ENCODE measurements at places on chromosomes 1 and 21. TPM values are rescaled to one million over a fixed set of nuclear protein-coding genes. Genes with fewer than 3 reads are reported as not detected.

- no peaks in the 10 kb centered on the region for H3K27me3 ChIP-seq
- H3K36me3 ChIP-seq = no peaks in the 10 kb centered on the region
- H3K27ac ChIP-seq = no peak overlapping the region
These were observed 74.1 kb upstream of the JUN start for GRCh38 chr1:58857680-58858673.

Gene FUCA1
- total RNA-seq = 14.0 TPM

Gene AK5
- 2.8 TPM for total RNA-seq

GRCh38 chr1:243428617-243429342 lies 172.9 kb downstream of the SDCCAG8 start:
- H3K4me3 ChIP-seq = no peak overlapping the region
- H3K4me1 ChIP-seq = no peaks in the 10 kb centered on the region
- no peak for DNase-seq
- no peak overlapping the region for H3K27ac ChIP-seq

DNA sequence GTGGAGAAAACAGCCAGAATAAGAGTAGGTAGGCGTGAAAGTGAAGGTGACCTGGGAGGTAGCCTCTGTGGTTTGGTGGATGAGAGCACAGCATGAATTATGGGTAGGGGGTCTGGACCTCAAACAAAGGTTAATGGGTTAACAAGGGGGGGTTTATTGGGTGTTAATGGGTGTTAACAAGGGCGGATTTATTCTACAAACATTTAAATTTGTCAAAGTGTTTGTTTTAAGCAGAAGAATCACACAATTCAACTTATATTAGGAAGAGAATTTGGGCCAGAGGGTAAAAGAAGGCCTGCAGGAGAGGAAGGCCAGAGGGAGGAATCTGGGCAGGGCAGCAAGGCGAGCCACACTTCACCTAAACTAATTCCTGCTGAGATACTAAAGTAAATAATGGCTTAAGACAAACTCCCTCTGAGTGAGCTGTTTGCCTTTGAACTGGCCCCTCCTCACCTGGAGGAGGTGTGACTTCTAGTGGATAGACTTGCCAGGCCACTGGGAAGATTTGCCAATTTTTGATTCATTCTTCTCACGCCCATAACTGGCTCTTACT lies 191.7 kb downstream of the GIPC2 start:
- H3K4me1 ChIP-seq = no peaks in the 10 kb centered on the region
- peaks cover 91% of the 10 kb centered on the region for H3K27me3 ChIP-seq
- H3K36me3 ChIP-seq = no peaks in the 10 kb centered on the region
- no peak overlapping the region for H3K4me3 ChIP-seq
- no peak overlapping the region for H3K27ac ChIP-seq

DNA sequence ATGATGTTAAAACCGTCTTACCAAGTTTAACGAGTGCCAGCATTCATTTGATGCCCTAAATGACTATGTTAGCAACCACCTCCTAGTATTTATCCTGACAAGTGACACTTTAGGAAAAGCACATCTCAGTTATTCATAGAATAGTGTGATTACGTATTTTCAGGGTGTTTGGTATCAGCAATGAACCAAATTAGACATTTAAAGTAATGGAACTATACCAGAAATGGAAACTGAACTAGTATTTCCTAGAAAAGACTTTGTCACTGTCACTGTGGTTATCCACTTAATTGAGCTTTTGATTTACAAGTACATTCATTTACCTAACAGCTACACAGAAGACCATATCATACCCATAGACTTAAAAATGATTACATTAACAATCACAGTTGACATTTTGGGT lies 3.6 kb upstream of the IL12RB2 start:
- peaks cover 62% of the 10 kb centered on the region for H3K27me3 ChIP-seq
- no peak for DNase-seq
- no peaks in the 10 kb centered on the region for H3K36me3 ChIP-seq
- H3K4me1 ChIP-seq = no peaks in the 10 kb centered on the region

DNA sequence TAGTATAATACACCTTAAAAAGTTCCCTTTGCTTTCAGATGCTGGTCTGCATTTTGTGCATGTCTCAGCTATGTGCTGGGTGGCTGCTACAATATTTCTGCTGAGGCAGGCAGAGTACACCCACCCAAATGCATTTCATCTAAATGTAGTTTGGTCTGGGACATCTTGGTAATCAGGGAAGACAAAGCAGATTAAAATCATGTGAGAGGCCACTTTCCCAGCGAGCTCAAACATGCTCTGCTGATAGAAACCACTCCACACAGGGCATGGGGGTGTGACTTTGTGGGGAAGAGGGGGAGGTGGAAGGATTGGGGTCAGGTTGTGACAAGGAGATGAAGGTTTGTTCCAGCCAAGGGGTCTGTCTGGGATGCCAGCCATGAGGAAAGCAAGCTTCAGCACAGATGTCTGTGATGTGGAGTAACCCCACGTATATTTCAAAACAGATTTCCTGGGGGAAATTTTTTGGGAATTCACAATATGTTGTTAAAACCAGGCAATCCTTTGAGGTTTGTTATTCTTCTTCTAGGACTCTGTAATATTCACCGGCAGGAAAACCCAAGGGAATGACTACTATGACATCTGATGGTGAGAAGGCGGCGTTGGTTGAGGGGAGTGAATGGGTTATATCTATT lies 255.1 kb upstream of the FGGY start:
- no peaks in the 10 kb centered on the region for H3K36me3 ChIP-seq
- DNase-seq = no peak
- peaks cover 4% of the 10 kb centered on the region for H3K27me3 ChIP-seq

Gene IL12RB2
- not detected for total RNA-seq

Gene DSTYK
- 9.8 TPM for total RNA-seq

Gene RSPH1
- total RNA-seq = 1.6 TPM

GRCh38 chr1:12636098-12636950 lies 7.6 kb upstream of the AADACL4 start:
- H3K27me3 ChIP-seq = no peaks in the 10 kb centered on the region
- H3K27ac ChIP-seq = no peak overlapping the region
- no peak overlapping the region for H3K4me3 ChIP-seq
- no peaks in the 10 kb centered on the region for H3K4me1 ChIP-seq

DNA sequence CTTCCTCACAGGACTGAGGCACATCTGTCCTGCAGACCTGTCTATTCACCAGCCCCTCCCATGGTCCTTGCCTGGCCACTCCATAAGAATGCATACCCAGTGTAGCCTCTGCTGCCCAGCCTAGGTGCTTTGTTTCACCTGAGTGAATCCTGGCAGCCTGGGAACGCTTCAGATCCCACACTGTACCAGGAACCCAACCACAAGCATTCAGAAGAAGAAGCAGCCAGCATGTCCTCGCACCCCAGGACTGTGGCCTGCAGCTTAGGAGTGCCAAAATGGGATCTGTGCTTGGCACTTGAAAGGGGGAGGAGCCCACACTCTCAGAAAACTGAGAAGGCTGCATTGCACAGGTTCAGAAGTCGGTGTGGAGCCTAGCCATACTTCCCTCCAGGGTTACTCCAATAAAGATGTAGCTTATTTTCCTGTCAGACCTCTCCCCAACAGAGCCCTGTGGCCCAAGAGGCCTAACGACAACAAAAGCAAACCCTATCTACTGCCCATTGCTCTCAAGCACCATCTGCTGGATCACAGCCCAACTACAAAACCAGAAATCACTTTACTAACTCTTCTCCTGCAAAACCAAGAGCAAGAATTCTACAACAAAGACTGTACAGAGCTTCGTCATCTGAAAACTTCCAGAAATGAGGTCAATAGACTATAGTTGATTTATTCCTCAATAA lies 923.1 kb upstream of the NEGR1 start:
- no peak overlapping the region for H3K27ac ChIP-seq
- no peaks in the 10 kb centered on the region for H3K36me3 ChIP-seq
- H3K4me3 ChIP-seq = no peak overlapping the region
- H3K27me3 ChIP-seq = no peaks in the 10 kb centered on the region
- H3K4me1 ChIP-seq = no peaks in the 10 kb centered on the region

DNA sequence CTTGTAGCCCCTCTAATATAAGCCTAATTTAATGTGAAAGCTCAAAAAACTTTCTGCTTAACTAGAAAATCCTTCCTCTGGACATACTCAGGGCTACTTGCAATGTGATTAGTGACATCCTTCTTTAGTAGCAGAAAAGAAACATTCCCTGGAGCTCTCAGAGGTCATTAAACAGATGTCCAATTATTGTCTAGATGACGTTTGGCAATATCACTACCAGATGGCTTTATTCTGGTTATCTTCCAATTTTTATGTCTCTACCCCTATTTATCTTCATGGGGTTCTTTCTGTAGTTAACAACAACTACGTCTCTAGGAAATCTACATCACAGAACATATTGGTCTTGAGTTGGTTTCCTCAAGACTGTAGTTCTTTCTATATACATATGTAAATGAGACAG lies 44.2 kb downstream of the CTH start:
- H3K4me3 ChIP-seq = no peak overlapping the region
- no peak for DNase-seq
- peaks cover 5% of the 10 kb centered on the region for H3K4me1 ChIP-seq

Gene PAPPA2
- 1.6 TPM for total RNA-seq

Gene CHAF1B
- 18.4 TPM for total RNA-seq

DNA sequence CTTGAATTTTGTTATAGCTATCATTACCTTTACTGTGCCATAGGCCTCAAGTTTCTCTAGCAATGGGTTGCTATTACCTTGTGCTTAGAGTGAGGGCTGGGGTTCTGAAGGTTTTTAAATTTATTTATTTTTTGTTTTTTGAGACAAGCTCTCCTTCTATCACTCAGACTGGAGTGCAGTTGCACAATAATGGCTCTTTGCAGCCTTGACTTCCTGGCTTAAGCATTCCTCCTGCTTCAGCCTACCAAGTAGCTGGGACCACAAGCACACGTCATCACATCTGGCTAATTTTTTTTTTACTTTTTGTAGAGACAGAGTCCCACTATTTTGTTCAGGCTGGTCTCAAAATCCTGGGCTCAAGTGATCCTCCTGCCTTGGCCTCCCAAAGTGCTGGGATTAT lies 41.5 kb downstream of the SNX27 start:
- no peak for DNase-seq
- H3K36me3 ChIP-seq = peaks cover 40% of the 10 kb centered on the region
- H3K4me1 ChIP-seq = no peaks in the 10 kb centered on the region
- no peaks in the 10 kb centered on the region for H3K27me3 ChIP-seq
- no peak overlapping the region for H3K4me3 ChIP-seq
- H3K27ac ChIP-seq = no peak overlapping the region

Gene COL11A1
- total RNA-seq = 27.5 TPM

DNA sequence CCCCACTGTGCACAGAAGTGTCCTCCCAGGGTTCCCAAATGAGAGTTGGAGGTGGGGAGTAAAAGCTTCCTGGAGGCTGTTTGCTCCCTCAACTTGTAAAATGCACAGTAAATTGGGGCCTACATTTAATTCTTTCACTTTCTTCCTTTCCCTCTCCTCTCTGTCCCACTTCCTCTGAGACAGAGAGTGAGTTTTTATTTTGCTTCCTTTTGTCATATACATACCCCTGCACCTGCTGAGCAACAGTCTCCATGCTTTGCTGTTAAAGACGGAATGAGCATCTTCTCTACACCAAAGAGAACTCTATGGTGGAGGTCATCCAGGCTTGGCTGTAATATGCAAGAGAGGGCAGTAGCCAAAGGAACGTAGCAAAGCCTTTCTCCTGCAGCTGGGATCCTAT lies 79.3 kb upstream of the VAV3 start:
- no peak overlapping the region for H3K4me3 ChIP-seq
- no peaks in the 10 kb centered on the region for H3K36me3 ChIP-seq
- no peak for DNase-seq
- no peak overlapping the region for H3K27ac ChIP-seq

Gene AMY2A
- total RNA-seq = not detected

Gene CCDC27
- not detected for total RNA-seq

Gene HTR6
- total RNA-seq = not detected

Gene RNF187
- 108 TPM for total RNA-seq

DNA sequence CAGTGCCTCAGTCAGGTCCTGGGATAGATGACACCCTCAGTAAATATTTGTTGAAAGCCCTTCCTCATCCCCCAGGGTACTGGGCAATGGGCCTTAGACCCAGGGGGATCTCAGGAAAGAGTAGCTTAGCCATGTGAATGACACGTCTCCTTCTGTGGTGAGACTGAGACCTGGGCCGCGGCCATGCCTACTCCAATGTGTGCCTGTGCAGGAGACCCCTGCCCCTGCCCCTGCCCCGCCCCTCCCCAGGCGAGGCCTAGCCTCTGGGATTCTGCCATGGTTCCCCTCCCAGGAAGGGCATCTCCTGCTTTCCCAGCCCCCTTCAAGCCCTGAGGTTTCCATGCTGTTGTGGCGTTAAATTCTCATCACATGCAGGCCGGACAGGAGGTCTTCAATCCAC lies 7.1 kb downstream of the MYOM3 start:
- H3K4me1 ChIP-seq = no peaks in the 10 kb centered on the region
- H3K36me3 ChIP-seq = no peaks in the 10 kb centered on the region
- H3K4me3 ChIP-seq = no peak overlapping the region
- DNase-seq = no peak
- H3K27ac ChIP-seq = no peak overlapping the region

Gene RGS16
- 13.7 TPM for total RNA-seq

- peak; percentile 27 for DNase-seq
- no peak overlapping the region for H3K27ac ChIP-seq
These were observed 4.0 kb downstream of the HYI start for GRCh38 chr1:43449708-43450069.

Gene OR6K3
- not detected for total RNA-seq

Gene GOLPH3L
- total RNA-seq = 45.1 TPM

Gene UBE2U
- total RNA-seq = not detected
